ENCODE measurements at places on chromosomes 5 and 9.

DNA sequence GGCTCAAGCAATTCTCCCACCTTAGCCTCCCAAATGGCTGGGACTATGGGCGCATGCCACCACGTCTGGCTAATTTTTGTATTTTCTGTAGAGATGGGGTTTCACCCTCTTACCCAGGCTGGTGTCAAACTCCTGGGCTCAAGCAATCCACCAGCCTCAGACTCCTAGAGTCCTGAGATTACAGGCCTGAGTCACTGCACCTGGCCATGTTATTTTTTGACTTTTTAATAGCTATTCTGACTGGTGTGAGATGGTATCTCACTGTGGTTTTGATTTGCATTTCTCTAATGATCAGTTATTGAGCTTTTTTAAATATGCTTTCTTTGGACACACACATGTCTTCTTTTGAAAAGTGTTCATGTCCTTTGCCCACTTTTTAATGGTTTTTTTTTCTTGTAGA lies 38.2 kb downstream of the FBXW2 start:
- DNase-seq = no peak

DNA sequence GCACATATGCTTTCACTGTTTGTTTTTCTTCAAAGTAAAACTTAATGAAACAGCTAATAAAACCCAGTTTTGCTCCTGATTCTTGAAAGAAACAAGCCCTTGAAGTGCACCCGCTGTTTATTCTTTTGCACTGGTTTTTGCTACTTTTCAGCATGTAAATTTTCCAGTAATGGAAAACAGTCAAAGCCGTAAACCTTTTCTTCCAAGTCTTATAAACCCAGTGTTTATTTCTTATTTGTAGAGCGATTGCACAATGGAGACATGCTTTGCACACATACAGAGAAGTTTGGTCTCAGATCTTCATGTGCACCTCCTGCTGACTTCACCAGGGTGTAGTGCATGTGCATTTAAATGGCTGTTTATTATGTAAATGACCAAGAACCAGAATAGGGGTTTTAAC lies 51.8 kb downstream of the ATG10 start:
- DNase-seq = peak; percentile 34

- no peak for DNase-seq
Observed at GRCh38 chr5:74174366-74174765, 466.2 kb downstream of the ENC1 start.

- no peak for DNase-seq
Observed at GRCh38 chr5:110809006-110809405, 70.2 kb downstream of the SLC25A46 start.

GRCh38 chr5:68395926-68396511 lies 180.5 kb downstream of the PIK3R1 start:
- DNase-seq = peak; percentile 87

DNA sequence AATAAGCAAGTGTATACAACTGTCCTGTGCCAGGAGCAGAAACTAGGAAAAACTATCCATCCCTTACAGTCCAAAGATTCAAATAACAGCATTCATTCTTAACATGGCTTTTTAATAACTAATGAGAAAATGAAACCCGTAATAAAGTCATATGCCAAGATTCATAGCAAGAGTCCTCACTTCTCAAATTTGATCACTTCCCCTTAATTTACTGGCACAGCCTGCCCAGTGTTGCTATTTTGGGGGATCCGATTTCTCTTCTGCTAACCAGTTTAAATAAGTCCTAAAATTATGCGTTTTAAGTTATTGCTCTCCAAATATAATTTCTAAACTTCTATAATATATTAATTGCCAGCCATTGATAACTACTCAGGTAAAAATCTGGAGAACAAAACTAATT lies 177.0 kb upstream of the PTGER4 start:
- no peak for DNase-seq

DNA sequence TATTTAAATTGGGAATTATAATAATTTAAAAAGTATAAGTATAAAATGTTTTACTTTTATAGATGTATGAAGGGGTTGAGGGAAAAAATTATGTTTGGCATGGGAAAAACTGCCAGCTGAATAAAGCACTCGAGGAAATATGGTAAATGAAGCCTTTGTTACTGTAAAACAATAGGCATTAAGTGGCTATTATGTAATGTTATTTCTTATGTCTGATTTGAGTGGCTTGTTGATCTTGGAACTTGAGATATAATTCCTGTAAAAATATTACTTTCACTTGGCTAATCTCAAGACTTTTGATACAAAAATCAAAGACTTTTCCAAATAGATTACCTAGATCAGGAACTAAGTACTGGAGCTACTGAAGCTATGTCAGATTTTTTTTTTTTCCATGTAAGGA lies 182.9 kb downstream of the CD180 start:
- DNase-seq = no peak

DNA sequence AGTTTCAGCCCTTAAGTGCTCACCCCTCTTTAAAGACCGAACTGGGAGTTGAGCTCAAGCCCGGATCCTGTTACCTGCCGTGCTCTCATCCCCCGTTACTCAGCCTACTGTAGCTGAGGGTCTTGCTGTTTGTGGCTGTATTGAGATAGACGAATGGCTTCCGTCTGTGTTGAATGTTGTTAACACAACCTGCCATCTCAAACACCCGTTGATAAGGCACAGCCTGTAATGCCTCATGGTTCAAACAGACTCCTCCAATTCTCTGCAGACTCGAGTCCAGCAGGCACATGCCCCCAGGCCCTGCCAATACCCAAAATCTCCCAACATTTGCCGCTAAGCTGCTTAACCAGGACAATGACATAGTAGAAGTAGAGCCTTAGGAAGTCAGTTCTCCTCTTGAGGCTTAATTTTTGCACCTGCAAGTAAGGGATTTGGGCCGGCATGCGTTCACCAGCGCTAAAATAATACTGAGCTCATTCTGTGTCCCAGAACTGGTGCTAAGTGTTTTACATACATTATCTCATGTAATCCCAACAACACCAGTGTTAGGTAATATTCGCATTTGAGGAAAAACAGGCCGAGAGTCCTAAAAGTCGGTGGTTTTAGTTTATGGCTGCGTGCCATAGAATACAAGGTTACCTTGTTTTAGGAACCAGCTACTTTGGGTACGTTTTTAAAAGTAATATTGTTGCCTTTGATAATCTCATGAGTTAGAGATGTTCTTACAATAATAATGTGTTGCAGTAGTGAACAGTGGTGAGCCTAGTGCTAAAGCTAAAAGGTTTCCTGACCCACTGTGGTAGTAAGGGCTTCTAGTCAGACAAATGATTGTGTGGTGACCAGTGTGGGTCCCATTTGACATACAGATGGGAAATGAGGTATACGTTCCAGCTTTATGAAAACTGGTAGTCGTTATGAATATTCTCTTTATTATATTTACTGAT lies 1.5 kb upstream of the RFX3 start:
- peak; percentile 88 for DNase-seq

GRCh38 chr5:146762830-146763229 lies 115.7 kb downstream of the PPP2R2B start:
- DNase-seq = peak; percentile 60

DNA sequence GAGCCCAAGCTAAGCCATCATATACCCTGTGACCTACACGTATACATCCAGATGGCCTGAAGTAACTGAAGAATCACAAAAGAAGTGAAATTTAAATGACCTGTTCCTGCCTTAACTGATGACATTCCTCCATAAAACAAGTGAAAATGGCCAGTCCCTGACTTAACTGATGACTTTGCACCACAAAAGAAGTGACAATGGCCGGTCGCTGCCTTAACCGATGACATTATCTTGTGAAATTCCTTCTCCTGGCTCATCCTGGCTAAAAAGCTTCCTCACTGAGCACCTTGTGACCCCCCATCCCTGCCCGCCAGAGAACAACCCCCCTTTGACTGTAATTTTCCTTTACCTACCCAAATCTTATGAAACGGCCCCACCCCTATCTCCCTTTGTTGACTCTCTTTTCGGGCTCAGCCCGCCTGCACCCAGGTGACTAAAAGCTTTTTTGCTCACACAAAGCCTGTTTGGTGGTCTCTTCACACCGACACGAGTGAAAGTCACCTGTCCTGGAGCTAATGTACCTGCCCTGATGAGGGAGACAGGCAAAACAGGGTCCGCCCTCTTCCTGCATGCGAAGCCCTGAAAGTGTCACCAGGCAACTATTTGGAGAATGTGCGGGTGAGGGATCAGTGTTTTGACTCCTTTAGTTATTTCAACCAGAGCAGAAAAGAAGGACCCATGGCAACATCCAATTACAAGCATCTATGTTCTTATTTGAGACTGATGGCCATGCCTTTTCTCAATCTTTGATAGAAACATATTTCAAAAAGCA lies 266.1 kb downstream of the SMARCA2 start:
- DNase-seq = no peak

GRCh38 chr5:124797665-124798087 lies 51.2 kb upstream of the ZNF608 start:
- DNase-seq = no peak

DNA sequence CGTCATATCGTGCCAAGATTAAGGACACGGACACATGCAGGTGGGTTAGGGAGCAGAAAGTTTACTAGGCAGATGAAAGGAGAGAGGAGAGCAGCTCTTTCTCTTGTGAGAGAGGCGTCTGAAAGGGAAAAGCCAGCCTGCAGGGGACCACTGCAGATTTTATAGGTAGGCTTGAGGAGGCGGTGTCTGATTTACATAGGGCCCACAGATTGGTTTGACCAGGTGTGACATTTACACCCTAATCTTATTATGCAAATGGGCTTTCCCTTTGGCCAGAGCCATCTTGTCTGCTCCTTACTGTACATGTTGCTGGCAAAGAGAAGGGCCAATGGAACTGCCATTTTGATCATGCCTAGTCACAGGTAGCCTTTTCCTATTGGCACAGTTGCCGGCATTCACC lies 137.2 kb upstream of the TAF11L2 start:
- DNase-seq = peak; percentile 29

DNA sequence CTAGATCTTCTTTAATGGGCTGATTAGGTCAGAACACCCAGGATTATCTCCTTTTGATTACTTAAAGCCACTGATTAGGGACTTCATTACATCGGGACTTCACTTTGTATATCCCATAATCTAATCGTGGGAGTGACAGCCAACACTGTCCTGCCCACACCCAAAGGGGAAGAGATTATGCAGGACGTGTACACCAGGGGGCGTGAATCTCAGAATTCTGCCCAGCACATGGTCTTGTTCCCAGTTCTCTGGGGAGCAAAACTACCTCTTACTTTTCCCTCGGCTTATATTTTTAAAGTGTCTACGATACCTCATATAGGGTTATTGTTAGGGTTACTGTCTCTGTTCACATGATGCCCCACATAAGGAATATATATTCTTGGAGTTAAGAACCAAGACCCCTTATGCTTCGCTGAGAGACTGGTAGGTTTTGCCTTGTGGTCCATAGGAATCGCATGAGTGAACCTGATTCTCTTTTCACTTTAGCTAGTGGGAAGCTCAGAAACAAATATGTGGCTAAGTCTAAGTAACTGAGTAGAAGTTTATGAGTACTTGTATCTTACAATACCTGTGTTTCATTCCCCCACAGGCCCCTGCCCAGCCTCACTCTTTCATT lies 192.7 kb downstream of the GNA14 start:
- DNase-seq = peak; percentile 63

DNA sequence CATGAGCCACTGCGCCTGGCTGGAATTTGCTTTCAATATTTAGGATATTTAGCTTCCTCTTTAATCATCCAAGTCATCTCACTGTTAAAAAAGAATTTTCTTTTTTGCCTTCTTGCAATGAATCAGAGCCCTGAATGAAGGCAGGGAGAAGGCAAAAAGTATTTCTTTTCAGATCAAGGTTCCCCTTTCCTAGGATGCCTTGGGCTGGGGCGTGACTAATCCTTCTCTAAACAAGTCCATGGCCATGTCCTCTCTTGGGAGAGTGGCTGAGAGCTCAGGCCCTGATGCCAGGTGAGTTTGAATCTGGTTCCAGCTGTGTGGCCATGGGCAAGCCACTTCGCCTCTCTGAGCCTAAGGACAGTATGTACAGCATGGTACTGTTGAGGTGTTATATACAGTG lies 84.8 kb upstream of the NEURL1B start:
- DNase-seq = no peak

DNA sequence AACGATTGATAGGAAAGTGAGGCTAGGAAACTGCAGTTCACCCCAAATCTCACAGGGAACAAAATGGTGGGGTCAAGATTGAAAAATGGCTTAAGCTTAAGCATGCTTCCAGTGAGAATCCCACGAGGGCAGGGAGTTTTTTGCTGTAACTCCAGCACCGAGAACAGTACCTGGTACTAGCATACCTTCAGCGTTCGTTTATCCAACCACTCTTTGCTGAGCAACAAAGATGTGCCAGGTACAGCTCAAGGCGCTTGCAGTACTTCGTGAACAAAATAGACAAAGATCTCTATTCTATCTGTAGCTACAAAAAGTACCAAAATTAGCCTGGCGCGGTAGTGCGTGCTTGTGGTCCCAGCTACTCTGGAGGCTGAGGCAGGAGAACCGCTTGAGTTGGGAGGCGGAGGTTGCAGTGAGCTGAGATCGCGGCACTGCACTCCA lies 778 bp upstream of the PPP6C start:
- peak; percentile 46 for DNase-seq

DNA sequence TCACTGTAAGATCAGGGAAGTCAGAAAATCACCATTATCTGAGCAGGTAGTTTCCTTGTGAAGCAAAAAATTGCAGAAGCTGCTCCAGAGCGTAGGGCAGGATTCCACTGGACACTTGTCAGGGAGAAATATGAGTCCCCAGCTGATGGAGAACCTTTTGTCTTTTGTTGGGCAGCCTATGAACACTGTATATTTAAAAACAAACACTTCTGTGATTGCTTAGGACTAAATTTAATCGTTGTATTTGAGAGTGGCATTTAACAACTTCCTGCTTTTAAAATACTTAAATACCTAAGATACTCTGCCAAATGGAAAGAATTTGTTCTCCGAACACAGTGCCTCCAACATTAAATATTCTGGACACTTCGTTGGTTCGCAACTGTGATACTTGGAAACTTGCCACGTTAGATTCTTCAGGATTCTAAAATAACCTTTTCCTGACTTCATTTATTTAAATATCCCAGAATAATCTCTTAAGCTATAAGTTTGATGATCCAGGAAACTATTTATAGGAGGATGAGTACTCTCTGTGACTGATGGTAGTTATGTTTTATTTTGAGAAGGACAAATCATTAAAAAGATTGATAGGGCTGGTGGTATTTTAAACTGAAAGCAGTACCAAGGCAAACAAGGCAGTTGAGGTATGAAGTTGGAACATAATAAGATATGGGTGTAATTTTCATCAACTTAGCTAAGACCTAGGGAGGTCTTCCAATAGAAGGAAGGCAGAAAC lies 2.7 kb upstream of the HSPA4 start:
- DNase-seq = peak; percentile 65

- no peak for DNase-seq
Observed at GRCh38 chr9:123495731-123496130, 139.7 kb downstream of the CRB2 start.

DNA sequence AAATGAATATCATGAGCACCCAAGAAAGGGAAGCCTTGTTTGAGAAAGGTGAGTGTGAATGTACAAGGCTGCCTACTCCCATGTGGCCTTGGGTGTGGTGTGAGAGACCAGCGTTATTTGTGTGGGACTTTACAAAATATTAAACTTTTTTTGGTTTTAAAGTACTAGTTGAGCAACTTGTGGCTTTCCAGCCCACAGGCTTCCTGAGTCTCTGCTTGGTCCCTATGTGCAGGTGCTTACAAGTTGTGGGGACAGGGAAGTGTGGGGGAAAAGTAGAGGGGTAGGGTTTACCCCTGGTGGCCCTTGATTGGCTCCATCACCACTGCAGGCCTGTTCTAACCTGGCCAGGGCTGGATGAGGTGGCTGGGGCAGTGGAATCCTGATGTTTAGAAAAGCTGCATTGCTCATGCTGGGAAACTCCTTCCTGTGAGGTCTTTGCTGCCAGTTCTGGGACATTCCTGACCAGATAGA lies 19.7 kb downstream of the PTTG1 start:
- no peak for DNase-seq

Measured in NCI-H69 (cell line).